Mesangial cell (primary cell): ENCODE measurements at places on chromosomes 2 and 18. TPM values are rescaled to one million over a fixed set of nuclear protein-coding genes. Genes with fewer than 3 reads are reported as not detected.

Gene GPR45
- 0.16 and 0.25 TPM in 2 replicates for total RNA-seq

Gene IL36A
- not detected in 2 replicates for total RNA-seq

Gene TGFA
- total RNA-seq, result 1.1 and 7.2 TPM in 2 replicates

Gene POTEJ
- total RNA-seq, result not detected in 2 replicates

Gene CHST10
- total RNA-seq, result 12.4 and 13.1 TPM in 2 replicates

Gene SERPINB10
- total RNA-seq, result not detected in 2 replicates

Gene COPS8
- total RNA-seq, result 77.7 and 102 TPM in 2 replicates

Gene RESP18
- total RNA-seq, result not detected in 2 replicates

Gene PLA2R1
- total RNA-seq, result 3.6 and 5.7 TPM in 2 replicates

Gene TTN
- total RNA-seq, result under 0.01 TPM in 2 replicates

Gene ALPP
- not detected in 2 replicates for total RNA-seq

Gene TEX44
- total RNA-seq, result not detected in 2 replicates

Gene TRPM8
- 0.33 and 0.38 TPM in 2 replicates for total RNA-seq

Gene FNDC4
- 18.6 and 35.9 TPM in 2 replicates for total RNA-seq

Gene RELCH
- 13.2 and 14.7 TPM in 2 replicates for total RNA-seq

Gene DPP4
- total RNA-seq, result 7.7 and 42.3 TPM in 2 replicates

Gene ACTR2
- 56.7 and 87.2 TPM in 2 replicates for total RNA-seq

Gene PCARE
- not detected in 2 replicates for total RNA-seq

Gene ALPI
- total RNA-seq, result not detected in 2 replicates

Gene UGT1A9
- 0.13 and 0.16 TPM in 2 replicates for total RNA-seq

Gene CDCA7
- total RNA-seq, result 7.4 and 30.6 TPM in 2 replicates

Gene AGXT
- not detected in 2 replicates for total RNA-seq

Gene EML6
- total RNA-seq, result 0.16 and 5.5 TPM in 2 replicates

Gene FBXO41
- total RNA-seq, result 2.4 and 3.8 TPM in 2 replicates

Gene SERPINB12
- not detected in 2 replicates for total RNA-seq

Gene ADD2
- total RNA-seq, result 3.4 and 5.2 TPM in 2 replicates

Gene CACNB4
- total RNA-seq, result 0.13 and 0.16 TPM in 2 replicates

Gene TMSB10
- total RNA-seq, result 4,704 and 6,956 TPM in 2 replicates

Gene HOXD13
- total RNA-seq, result not detected in 2 replicates

Gene C2orf69
- total RNA-seq, result 5.2 and 7.7 TPM in 2 replicates

Gene DUSP19
- 0.49 and 1.1 TPM in 2 replicates for total RNA-seq

Gene TUBB8B
- total RNA-seq, result 0.63 TPM in 1 of 2 replicates, not detected in the other

Gene INPP5D
- 0.16 and 2.7 TPM in 2 replicates for total RNA-seq

Gene DNER
- total RNA-seq, result 0.63 and 0.65 TPM in 2 replicates
